ENCODE measurements at places on chromosomes 3 and 15.
A peak's percentile ranks its signal among the peaks of the same experiment; 100 is the strongest.

- DNase-seq, result no peak
These were observed 13.5 kb downstream of the CCDC80 start for GRCh38 chr3:112627419-112627818.

- no peak for DNase-seq
These were observed 60.8 kb downstream of the UACA start for GRCh38 chr15:70702584-70702983.

GRCh38 chr3:50658831-50659230 lies 15.9 kb upstream of the DOCK3 start:
- DNase-seq, result no peak

DNA sequence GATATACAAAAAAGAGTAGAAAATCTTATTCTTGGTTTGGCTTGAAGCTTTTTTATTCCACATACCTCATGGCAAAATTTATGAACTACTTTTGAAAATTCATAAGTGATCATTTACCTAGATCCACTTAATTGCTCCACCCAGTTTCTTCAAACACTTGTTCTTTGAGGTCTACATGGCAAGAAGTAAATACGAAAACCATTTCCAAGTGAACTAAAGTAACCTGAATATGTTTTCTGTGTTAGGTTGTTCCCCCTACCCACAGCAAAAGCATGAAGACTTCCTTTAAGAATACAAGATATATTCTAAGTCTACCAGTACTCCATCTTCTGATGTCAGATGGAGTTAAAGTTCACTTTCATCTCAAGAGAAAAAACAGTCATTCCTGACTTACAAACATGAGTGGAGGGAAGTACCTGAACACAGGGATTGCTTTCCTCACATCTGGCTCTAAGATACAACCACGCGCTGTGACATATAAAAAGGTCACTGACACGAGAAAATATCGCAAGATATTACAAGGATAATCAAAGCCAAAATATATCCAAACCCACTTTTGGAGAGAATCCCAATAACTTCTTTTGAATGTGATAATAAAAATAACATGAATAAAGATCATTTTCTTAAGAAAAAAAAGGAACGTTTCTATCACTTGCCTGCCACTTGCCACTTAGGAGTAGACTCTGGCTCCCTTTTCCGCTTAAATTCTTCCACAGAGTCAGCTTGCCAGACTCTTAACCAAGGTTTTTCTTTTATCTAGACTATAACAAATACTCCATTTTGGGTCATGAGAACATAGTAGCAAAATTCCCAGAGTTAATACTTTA lies 424.5 kb downstream of the TIGIT start:
- DNase-seq, result no peak

- no peak for DNase-seq
These were observed 21.7 kb downstream of the LEKR1 start for GRCh38 chr3:156847752-156848448.

DNA sequence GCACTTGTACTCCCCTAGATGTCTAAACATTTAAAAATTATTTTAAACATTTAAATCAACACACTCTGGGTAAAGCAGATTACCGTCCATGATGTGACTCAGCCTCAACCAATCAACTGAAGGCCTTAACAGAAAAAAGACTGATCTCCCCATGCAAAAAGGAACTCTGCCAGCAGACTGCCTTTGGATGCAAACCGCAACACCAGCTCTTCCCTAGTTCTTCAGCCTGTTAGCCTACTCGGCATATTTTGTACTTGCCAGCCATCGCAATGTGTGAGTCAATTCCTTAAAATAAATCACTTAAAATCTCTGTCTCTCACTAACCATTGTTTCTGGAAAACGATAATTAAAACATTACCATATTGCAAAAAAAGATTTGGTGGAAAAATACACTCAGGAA lies 375.9 kb downstream of the RSL24D1 start:
- DNase-seq, result no peak

- DNase-seq, result no peak
These were observed 98.1 kb upstream of the BFSP2 start for GRCh38 chr3:133301731-133302130.

DNA sequence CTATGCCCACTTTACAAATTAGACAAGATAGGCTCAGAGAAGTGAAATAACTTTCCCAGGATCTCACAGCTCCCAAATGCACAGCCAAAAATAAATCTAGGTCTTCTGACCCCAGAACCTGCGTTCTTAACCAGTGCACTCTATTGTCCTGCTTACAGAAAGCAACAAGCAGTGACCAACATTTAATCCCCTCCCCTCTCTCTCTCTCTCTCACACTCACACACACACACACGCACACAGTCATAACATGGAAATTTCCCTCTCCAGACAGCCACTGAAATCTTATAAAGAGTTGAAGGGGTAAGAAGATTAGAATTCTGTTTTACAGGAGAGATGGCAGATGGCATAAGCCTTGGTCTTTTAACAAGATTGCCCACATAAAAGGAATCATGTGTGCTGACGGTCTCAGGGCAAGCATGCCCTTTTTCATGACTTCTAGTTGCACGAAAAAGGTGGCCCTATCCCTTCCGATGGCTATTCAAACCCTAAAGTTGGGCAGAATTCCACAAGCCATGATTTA lies 29.4 kb downstream of the EOGT start:
- DNase-seq, result no peak

DNA sequence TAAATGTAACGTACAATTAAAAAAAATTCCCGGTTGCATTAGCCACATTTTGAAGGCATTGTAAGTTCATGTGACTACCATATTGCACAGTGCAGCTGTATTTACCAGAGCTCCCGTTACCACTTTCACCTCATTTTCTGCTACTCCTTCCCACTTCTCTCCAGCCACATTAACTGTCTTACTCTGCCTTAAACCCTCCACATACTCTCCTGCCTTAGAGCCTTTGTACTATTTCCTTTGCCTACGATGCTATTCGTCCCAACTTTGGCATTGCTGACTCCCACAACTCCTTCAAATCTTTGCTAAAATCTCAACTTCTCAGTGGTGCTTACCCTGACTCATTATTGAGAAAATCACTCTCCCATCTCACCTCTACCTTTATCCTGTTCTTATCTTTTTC lies 115.2 kb downstream of the CADM2 start:
- DNase-seq, result no peak

- DNase-seq, result no peak
These were observed 714.3 kb upstream of the CFAP20DC start for GRCh38 chr3:59764171-59764570.

DNA sequence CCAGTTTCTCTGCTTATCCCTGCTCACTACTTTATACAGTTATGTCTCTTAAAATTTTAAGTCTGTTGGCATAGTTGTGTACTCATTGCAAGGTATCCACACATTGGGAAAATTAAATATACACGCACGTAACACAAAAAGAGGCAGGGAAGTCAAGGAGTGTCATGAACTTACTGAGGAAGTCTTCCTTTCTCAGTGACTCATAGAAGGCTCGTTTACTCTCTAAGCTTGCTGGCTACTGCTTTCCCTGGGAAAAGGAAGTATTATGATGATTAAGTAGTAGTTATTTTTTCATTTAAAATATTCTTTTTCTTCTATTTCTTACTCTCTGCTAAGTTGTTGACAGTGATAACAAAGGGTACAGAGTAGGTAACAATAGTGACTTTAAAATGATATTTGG lies 287.3 kb downstream of the UBE2E2 start:
- no peak for DNase-seq

GRCh38 chr15:76894174-76894573 lies 11.0 kb downstream of the SCAPER start:
- no peak for DNase-seq

GRCh38 chr15:92001307-92001706 lies 147.8 kb downstream of the SLCO3A1 start:
- DNase-seq, result peak; percentile 9
